ENCODE measurements at places on chromosomes 1 and 21. TPM values are rescaled to one million over a fixed set of nuclear protein-coding genes. Genes with fewer than 3 reads are reported as not detected.

GRCh38 chr1:190179817-190180216 is 297.8 kb downstream of the BRINP3 start:
- no peak for DNase-seq
- H3K36me3 ChIP-seq: no peaks in the 10 kb centered on the region
- H3K27me3 ChIP-seq: no peaks in the 10 kb centered on the region
- no peak overlapping the region for H3K4me3 ChIP-seq

The SPRR3 gene
- total RNA-seq: not detected

DNA sequence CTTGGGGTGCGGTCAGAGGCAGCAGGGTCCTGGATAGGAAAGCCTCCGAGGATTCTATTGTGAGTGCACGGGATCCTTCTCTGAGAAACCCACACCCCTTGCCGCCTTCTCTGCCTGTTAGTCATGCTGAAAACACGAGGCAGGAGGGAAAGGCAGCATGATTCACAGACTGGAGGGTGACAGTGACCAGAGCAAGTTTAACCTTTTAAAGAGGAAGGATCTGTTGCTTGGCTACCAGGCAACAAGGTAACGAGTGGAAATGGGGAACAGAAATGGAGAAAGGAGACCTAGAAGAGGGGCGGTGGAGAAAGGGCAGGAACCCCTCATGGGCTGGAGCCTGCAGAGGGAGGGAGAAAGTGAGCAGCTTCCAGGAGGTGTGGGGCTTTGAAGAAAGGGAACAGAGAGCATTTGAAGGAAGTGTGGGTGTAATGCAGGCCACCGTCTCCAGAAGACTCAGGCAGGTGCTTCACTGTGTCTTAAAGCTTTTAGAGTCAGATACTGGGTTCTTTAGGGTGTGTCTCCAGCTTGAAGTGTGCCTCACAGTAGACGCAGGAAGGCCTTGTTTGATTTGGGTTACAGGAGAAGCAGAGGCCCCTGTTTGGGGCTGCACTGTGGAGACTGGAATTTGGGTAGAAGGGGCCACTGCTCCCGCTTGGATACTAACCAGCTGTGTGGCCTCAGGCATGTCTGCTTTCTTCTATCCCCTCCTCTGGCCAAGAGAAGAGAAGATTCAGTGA is 19.1 kb downstream of the OPTC start:
- no peaks in the 10 kb centered on the region for H3K36me3 ChIP-seq
- H3K4me3 ChIP-seq: no peak overlapping the region
- peaks cover 9% of the 10 kb centered on the region for H3K4me1 ChIP-seq

DNA sequence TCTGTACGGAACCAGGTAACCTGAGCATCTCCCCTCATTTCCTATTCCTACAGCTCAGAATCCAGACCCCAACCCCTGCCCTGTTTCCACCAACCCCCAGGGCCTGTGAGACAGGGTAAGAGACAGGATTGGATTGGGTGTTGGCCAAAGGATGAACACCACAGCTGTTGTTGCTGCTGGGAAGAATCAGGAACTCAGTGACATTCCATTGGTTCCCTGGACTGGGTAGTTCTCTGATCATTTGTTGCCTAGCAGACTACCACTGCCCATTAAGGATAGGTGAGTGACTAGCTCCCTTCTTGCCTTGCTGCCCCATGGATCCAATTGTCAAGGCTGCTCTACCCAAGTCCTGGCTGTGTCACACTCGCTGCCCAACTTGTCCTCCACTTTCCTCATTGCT is 10.0 kb downstream of the NCSTN start:
- peaks cover 5% of the 10 kb centered on the region for H3K4me1 ChIP-seq
- no peaks in the 10 kb centered on the region for H3K27me3 ChIP-seq
- no peak overlapping the region for H3K4me3 ChIP-seq
- peak; percentile 16 for DNase-seq
- H3K36me3 ChIP-seq: peaks cover 42% of the 10 kb centered on the region

GRCh38 chr1:231177226-231177625 is 15.4 kb downstream of the TRIM67 start:
- H3K36me3 ChIP-seq: no peaks in the 10 kb centered on the region
- no peak overlapping the region for H3K4me3 ChIP-seq
- H3K27me3 ChIP-seq: peaks cover 66% of the 10 kb centered on the region
- no peak for DNase-seq
- H3K4me1 ChIP-seq: no peaks in the 10 kb centered on the region

The CAPN8 gene
- total RNA-seq: not detected

- no peak for DNase-seq
- no peak overlapping the region for H3K4me3 ChIP-seq
- peaks cover 28% of the 10 kb centered on the region for H3K36me3 ChIP-seq
These were observed 81.3 kb upstream of the C21orf91 start for GRCh38 chr21:17900281-17900989.

DNA sequence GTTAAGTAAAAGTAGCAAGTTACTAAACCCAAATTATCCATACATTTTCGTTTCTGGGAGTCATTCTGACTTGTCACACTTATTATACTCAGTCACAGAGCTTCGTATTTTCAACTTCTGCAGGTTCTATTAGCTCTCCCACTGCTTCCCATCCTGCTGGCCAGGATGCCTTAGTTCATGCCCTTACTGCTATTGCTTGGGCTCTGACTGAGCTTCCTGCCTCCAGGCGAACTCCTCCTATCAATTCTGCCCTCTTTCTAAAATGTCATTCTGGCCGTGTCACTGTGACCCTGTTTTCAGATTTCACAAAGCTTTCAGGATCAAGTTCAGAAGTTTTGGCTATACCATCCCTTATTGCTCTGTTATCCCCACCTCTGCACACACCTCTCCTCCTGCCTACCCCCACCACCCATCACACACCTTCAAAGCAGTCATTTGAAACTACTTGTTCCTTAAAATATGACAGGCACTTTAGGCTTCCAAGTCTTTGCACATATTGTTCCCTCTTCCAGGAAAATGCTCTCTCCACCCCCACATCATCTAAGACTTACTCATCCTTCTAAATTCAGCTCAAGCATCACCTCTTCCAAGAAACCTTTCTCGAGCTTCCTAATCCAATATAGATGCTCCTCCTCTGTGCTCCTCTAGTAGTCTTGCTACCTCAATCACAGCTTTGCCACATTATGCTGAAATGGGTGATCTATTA is 278.0 kb downstream of the BRINP2 start:
- DNase-seq: no peak
- H3K27me3 ChIP-seq: no peaks in the 10 kb centered on the region
- H3K36me3 ChIP-seq: no peaks in the 10 kb centered on the region
- H3K4me1 ChIP-seq: no peaks in the 10 kb centered on the region

DNA sequence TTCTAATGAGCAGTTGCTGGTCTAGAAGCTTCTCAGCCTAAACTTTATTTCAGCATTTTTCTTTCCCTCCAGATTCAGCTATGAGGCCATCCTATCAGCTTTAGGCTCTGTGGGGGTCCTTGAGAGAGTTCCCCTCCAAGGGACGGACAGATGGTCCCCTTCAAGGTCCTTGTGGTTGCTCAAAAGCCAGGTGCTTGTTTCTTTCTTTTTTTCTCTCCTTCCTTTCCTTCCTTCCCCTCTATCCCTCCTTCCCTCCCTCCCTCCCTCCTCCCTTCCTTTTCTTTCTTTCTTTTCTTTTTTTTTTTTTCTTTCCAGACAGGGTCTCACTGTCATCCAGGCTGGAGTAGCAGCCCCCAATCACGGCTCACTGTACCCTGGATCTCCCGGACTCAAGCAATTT is 1.2 kb upstream of the IL6R start:
- H3K27me3 ChIP-seq: peaks cover 41% of the 10 kb centered on the region
- H3K27ac ChIP-seq: no peak overlapping the region
- peaks cover 60% of the 10 kb centered on the region for H3K4me1 ChIP-seq
- DNase-seq: no peak

- H3K27me3 ChIP-seq: peaks cover 6% of the 10 kb centered on the region
- no peak for DNase-seq
- H3K4me1 ChIP-seq: no peaks in the 10 kb centered on the region
- H3K36me3 ChIP-seq: no peaks in the 10 kb centered on the region
- no peak overlapping the region for H3K27ac ChIP-seq
- no peak overlapping the region for H3K4me3 ChIP-seq
These were observed 27.0 kb upstream of the DYRK1A start for GRCh38 chr21:37339552-37339939.

GRCh38 chr1:88877382-88877825 is 14.0 kb downstream of the GTF2B start:
- peaks cover 16% of the 10 kb centered on the region for H3K36me3 ChIP-seq
- no peaks in the 10 kb centered on the region for H3K27me3 ChIP-seq
- H3K4me3 ChIP-seq: no peak overlapping the region
- H3K4me1 ChIP-seq: peaks cover 28% of the 10 kb centered on the region
- H3K27ac ChIP-seq: no peak overlapping the region

DNA sequence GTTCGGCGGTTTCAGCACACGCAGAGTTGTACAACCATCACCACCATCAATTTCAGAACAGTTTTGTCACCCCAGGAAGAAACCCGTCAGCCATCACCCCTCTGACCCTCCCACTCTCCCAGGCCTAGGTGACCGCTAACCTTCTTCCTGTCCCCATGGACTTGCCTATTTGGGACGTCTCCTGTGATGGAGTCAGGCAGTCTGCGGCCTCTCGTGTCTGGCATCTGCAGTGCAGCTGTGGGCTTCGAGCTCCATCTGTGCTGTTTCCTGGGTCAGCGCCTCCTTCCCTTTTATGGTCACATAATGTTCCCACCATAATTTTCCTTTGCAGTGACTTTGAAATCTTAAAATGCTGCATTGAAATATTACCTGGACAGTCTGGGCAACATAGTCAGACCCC is 24.4 kb downstream of the SLC45A1 start:
- H3K36me3 ChIP-seq: no peaks in the 10 kb centered on the region
- no peak overlapping the region for H3K27ac ChIP-seq
- no peaks in the 10 kb centered on the region for H3K27me3 ChIP-seq
- DNase-seq: no peak
- H3K4me3 ChIP-seq: no peak overlapping the region

- no peaks in the 10 kb centered on the region for H3K36me3 ChIP-seq
- no peak overlapping the region for H3K4me3 ChIP-seq
- peaks cover 5% of the 10 kb centered on the region for H3K4me1 ChIP-seq
- H3K27me3 ChIP-seq: peaks cover 13% of the 10 kb centered on the region
These were observed 2.5 kb downstream of the NFASC start for GRCh38 chr1:204873176-204873575.

DNA sequence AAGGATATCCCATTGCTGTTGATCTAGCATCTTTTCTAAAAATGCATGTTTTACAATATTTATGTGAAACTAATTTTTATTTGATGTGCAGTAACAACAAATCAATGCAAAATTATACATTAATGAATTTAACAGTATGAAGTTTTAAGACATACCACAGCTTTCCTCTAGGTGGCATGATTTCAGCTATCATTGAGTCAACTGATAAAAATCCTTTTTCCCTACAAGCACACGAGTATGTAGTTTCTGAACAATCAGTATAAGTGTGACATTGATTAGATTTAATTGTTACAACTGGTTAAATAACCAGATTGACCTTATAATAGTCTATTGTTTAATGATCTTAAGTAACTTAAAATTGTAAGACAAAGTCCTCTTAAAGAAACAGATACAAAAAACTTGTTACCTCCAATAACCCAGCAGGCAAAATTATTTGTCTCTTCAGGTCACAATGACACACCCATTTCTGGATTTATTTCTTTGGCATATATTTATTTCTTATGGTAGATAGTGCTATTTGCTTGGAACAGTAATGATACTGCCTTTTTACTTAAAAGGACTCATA is 5.8 kb upstream of the TGFB2 start:
- H3K4me3 ChIP-seq: no peak overlapping the region
- H3K4me1 ChIP-seq: no peaks in the 10 kb centered on the region
- DNase-seq: no peak
- no peak overlapping the region for H3K27ac ChIP-seq

The C1orf87 gene
- not detected for total RNA-seq

The RGL1 gene
- 2.9 TPM for total RNA-seq

GRCh38 chr1:224087286-224087794 is 26.6 kb upstream of the FBXO28 start:
- H3K27me3 ChIP-seq: peaks cover 30% of the 10 kb centered on the region
- no peak overlapping the region for H3K27ac ChIP-seq
- no peaks in the 10 kb centered on the region for H3K4me1 ChIP-seq
- H3K36me3 ChIP-seq: no peaks in the 10 kb centered on the region
- no peak overlapping the region for H3K4me3 ChIP-seq

The KRTAP23-1 gene
- total RNA-seq: not detected

- H3K36me3 ChIP-seq: no peaks in the 10 kb centered on the region
- H3K4me3 ChIP-seq: no peak overlapping the region
- H3K27me3 ChIP-seq: no peaks in the 10 kb centered on the region
- no peaks in the 10 kb centered on the region for H3K4me1 ChIP-seq
These were observed 105.7 kb upstream of the SNX7 start for GRCh38 chr1:98555814-98556213.

GRCh38 chr1:207366022-207366421 is 44.5 kb downstream of the CD55 start:
- H3K4me1 ChIP-seq: peaks cover 9% of the 10 kb centered on the region
- no peak overlapping the region for H3K27ac ChIP-seq
- DNase-seq: no peak
- no peaks in the 10 kb centered on the region for H3K27me3 ChIP-seq
- H3K36me3 ChIP-seq: peaks cover 32% of the 10 kb centered on the region

All from activated CD8-positive, alpha-beta memory T cell treated with anti-CD3 and anti-CD28 coated beads, Interleukin-2, amount 10 ng/mL, durations not matched to agents 7 days and 5 days (primary cell).